Stimulated activated CD4-positive, alpha-beta T cell treated with anti-CD3 and anti-CD28 coated beads, TNF-alpha, amount 100 ng/mL, for 4 hours (primary cell): ENCODE measurements at places on chromosomes 1 and 21.

DNA sequence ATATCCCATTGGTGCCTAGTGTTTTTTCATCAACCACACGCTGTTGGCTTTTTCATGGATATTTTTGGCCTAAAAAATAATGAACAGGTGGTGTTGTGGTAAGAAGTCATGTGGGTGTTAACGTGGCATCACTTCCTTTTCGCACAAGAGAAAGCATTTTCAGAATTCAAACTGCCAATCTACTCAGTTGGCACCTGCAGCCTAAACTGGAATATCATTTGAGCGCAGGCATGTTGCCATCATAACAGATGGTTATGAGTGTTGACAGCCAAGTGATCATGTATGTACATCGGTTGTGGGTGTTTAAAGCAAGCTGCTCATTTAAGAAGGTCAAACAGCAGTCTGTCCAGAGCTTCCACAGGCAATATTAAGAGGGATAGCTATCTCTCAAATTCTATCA lies 1963.0 kb downstream of the NCAM2 start:
- DNase-seq: no peak

GRCh38 chr1:39645411-39646043 lies 6.1 kb upstream of the HEYL start:
- no peak for DNase-seq

DNA sequence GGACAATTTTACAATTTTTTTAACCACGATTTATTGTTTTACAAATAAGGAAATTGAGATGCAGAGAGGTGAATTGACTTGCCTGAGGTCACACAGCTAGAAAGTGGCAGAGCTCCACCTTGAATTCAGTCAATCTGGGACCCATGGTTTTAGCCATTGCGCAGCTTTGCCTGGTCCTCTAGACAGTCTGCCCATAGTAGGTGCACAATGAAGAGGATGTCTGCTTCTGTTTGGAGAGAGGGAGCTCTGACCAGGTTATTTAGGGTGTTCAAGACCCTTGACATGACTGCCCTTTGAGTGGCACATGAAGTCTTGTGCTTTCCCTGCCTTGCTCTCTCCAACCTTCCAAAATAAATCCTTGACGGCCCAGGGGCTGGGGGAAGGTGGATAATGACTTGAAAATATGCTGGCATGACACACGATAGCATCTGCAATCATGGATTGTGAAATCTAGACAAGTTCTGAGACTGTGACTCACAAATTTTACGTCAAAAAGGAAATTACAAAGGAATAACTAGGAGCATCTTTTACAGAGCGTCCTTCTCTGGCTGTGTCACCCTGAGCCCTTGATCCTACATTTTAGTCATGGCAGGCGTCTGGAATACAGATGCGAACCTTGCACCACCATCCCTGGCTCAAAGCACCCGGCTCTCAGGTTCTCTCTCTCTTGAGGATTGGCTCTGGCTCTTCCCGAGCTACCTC lies 26.2 kb upstream of the ID3 start:
- no peak for DNase-seq

DNA sequence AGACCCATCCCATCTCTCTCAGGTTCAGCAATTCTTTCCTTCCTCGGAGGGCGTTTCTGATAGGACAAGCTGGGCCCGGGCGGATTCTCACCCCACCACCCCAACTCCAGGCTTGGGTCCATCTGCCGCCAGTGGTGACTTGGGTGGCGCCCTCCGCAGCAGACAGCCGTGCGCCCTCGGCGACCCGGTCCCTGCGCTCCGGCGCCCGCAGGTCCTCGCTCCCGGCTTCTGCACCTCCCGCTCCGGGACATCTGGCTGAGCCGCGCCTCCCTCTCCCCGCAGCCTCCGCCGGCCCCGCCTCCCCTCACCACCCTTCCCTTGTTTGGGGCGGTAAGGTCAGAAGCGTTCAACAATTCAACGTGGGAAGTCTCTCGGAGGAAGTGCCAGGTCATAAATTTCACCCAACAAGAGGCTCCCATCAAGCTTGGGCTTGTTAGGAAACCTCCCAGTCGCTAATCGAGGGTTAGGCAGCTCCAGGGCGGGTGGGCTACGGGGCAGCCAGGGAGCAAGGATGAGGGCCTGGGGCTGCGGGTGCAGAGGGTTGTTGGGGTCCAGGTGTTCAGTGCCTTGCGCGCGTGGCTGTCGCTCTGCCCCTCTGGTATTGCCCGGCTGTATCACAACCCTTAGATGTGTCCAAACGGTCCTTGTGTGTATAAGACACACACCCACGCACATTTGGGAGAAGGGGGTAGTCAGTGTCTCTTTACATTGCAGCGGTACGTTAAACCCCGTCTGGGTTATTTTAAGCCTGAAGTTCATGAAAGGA lies 39.8 kb downstream of the OLIG1 start:
- no peak for DNase-seq

- no peak for DNase-seq
These were observed 21.4 kb upstream of the TGFB2 start for GRCh38 chr1:218323568-218324225.

GRCh38 chr1:223176437-223176836 lies 33.4 kb upstream of the TLR5 start:
- DNase-seq: no peak

DNA sequence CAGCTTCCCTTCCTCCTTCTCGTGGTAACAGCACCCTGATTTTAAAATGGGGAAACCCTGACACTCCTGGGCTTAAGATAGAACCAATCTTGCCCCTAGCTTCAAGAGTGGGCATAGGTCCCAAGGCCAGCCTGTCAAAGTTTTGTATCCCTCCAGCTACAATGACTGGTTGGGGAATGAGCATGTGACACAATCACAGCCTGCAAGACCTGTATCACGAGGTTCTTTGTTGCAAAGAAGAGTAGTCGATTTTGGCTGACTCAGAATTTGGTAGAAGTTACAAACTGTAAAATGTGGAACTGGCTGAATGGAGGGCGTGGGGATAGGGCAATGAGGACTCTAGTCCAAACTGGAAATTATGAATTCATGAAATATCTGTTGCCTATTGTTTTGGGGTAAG lies 18.7 kb downstream of the CTSK start:
- DNase-seq: no peak

GRCh38 chr1:42680921-42681683 lies 1.1 kb upstream of the YBX1 start:
- DNase-seq: no peak

DNA sequence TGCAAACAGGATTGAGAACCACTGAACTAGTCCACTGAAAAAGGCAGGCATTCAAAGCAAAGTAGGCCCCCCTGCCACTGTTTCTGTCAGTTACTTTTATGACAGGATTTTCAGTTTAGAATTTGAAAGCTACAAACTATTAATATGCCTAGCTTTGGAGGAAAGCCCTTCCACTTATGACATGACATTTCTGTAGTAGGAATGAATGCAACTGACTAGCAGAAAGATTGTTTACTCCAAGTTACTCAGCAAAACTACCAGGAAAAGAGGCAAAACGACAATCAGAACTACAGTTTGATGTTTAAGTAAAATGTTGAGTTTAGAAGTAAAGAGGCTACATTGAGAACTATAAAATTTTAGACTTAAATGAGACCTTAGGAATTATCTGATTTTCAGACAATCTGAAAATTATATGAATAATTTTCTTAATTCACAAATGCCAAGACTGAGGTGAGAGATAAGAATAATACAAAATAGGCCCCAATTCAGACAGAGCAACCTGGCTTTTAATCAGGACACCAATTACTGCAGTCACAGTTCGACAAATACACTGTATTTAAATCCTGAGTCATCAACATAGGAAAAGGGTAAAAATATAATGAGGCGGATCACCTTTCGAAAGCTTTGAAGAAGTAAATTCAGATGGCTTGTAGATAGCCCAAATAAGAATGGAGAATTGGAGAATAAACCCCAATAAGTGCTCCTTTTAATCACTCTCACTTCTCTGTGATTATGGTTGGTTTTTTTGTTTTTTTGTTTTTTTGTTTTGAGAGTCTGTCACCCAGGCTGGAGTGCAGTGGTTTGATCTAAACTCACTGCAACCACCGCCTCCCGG lies 2.2 kb downstream of the PRKAB2 start:
- DNase-seq: no peak

GRCh38 chr1:229757226-229757625 lies 131.2 kb downstream of the URB2 start:
- DNase-seq: no peak

- DNase-seq: no peak
These were observed 15.8 kb downstream of the SMAP2 start for GRCh38 chr1:40389322-40389803.
